ENCODE measurements at places on chromosomes 2 and 18. TPM values are rescaled to one million over a fixed set of nuclear protein-coding genes. Genes with fewer than 3 reads are reported as not detected.

DNA sequence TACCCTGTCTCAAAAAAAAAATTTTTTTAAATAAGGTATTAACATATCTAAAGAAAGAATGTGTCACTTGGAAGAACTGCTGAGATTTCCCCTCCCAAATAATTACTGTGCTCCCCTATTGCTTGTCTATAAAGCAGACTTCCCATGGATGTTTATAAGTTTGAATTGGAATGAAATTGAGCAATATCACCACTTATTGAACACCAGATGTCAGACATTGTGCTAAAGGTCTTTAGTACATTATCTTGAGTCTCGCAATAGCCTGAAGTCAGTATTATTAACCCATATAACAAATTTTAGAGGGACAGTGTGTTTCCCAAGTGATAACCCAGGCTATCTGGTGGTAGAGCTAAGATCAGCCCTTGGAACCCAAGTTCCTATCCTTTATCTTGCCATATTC, 102.9 kb upstream of the MSH2 start:
- DNase-seq, result no peak

- DNase-seq, result peak; percentile 40
These were observed 702 bp downstream of the OLA1 start for GRCh38 chr2:174247474-174248186.

DNA sequence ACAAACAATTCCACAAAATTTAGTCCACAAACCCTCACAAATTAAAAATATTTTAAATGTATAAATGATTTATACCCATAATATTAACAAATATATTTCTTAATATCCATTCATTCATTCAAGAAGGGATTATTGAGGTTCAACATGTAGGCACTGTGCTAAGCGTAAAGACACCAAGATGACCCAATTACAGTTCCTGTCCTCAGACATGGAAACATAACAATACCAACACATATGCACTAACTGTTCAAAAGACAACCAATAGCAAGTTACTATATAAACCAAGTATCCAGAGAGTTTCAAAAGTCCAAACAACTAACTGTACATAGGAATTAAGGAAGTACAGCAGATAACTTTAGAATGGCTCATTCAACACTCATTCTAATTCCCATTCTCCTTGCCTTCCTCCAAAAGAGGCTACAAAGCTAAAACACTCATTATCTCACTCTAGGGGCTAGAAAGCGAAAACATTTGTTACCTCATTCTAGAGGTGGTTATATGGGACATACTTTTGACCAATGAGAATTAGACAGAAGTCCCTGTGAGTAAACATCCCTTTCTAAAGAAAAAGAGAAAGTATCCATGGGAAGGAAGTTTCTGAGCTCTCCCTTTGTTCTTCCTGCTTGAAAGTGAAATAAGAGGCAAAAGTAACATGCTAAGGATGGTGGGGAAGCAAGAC, 292.4 kb downstream of the ZEB2 start:
- no peak for DNase-seq

The PPP4R3B gene
- 76.2 TPM for total RNA-seq

The HRH4 gene
- not detected for total RNA-seq

The KLHL14 gene
- 31.6 TPM for total RNA-seq
